Stimulated activated CD4-positive, alpha-beta T cell treated with anti-CD3 and anti-CD28 coated beads, TNF-alpha, amount 100 ng/mL, for 1 hour (primary cell): ENCODE measurements at places on chromosomes 6 and 20.

DNA sequence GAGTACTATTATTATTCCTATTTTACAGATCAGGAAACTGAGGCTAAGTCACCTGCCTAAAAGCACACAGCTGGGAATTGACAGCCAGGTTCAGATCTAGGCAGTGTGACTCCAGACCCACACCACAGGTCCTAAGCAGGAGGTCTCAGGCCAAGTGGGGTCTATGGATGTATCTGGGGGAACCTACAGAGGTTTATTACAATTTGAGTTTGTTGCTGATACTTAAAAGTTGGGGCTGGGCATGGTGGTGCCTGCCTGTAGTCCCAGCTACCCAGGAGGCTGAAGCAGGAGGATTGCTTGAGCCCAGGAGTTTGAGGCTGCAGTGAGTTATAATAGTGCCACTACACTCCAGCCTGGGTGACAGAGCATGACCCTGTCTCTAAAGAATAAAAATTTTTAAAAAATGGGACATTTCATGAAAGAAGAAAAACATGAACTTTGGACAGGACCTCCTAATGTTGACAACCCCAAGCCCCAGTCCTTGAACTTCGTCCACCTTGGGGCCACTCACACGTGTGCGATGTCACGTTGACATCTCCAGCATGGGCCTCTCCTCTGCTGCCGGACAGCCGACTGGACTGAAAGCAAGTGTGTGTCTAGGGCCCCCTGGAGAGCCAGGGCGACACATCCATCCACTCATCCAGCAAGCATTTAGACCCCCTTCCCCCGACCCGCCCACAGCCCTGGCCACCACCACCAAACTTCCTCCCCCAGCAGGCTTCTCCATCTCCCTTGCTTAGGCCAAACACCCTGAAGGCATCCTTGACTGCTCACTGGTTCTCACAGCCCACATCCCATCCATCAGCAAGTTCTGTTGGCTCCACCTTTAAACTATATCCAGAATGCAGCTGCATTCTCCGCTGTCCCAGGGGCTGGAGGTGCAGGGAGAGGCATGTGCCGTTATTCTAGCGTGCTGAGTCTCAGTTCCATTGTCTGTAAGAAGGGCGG, 40.0 kb downstream of the NOL4L start:
- no peak for DNase-seq

DNA sequence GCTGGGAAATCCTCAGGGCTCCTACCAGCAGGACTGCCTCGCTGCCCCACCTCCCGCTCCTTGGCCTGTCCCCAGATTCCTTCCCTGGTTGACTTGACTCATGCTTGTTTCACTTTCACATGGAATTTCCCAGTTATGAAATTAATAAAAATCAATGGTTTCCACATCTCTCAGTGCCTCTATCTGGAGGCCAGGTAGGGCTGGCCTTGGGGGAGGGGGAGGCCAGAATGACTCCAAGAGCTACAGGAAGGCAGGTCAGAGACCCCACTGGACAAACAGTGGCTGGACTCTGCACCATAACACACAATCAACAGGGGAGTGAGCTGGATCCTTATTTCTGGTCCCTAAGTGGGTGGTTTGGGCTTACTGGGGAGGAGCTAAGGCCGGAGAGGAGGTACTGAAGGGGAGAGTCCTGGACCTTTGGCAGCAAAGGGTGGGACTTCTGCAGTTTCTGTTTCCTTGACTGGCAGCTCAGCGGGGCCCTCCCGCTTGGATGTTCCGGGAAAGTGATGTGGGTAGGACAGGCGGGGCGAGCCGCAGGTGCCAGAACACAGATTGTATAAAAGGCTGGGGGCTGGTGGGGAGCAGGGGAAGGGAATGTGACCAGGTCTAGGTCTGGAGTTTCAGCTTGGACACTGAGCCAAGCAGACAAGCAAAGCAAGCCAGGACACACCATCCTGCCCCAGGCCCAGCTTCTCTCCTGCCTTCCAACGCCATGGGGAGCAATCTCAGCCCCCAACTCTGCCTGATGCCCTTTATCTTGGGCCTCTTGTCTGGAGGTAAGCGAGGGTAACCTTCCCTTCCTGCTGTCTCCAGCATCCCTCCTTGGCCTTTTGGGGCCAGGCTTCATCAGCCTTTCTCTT, at the start of gene CFB:
Gene CFB (plus strand): TSS at position 589 of the 863 bp plus-strand sequence. CDS start 127 bp downstream, at position 716.
- DNase-seq: no peak

- no peak for DNase-seq
Observed at GRCh38 chr6:135228486-135228885, 47.4 kb downstream of the MYB start.

DNA sequence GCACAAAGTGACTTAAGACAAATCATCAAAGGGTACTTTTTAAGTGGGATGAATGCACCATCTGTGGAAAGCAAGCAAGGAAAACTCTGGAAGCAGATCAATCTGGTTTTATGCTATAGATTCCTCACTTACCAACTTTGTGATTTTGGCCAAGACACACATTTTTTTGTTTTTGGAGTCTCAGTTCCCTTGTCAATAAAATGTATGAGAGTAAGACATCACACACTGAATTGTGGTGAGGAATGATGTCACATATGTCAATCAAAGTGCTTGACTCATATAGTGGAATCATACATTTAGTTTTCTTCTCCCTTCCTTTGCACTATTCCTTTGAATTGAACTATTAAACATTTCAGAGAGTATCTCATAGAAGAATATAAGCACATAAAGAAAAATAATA, 620.5 kb upstream of the CITED2 start:
- no peak for DNase-seq
